ENCODE measurements at places on chromosomes 12 and 14. TPM values are rescaled to one million over a fixed set of nuclear protein-coding genes. Genes with fewer than 3 reads are reported as not detected.

DNA sequence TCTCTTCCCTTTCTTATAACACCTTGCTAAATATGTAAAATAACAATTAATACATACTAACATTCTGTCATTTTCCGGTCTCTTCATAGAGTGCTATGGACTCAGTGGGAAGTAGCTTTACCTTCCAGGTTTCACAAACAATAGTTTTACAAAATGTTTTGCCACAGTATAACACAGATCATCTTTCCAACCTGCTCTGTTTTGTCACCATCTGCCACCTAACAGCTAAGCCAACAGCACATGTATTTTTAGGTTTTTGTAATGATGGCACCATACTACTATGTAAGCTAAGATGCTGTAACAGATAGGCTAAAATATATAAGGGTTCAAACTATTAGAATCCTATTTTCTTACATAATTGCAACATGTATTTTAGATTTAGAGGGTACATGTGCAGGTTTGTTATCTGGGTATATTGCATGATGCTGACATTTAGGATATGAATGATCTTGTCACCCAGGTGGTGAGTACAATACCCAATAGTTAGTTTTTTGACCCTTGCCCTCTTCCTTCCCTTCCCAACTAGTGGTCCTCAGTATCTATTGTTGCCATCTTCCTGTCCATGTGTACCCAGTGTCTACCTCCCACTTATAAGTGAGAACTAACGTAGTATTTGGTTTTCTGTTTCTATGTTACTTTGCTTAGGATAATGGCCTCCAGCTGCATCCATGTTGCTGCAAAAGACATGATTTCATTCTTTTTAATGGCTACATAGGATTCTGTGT is 8.7 kb downstream of the RHOJ start:
- DNase-seq, result no peak

The C12orf42 gene
- not detected for total RNA-seq

GRCh38 chr12:112599871-112600270 is 181.1 kb downstream of the PTPN11 start:
- no peak for DNase-seq

- DNase-seq, result no peak
Measured at GRCh38 chr12:71567537-71567936, 96.1 kb downstream of the ZFC3H1 start.

DNA sequence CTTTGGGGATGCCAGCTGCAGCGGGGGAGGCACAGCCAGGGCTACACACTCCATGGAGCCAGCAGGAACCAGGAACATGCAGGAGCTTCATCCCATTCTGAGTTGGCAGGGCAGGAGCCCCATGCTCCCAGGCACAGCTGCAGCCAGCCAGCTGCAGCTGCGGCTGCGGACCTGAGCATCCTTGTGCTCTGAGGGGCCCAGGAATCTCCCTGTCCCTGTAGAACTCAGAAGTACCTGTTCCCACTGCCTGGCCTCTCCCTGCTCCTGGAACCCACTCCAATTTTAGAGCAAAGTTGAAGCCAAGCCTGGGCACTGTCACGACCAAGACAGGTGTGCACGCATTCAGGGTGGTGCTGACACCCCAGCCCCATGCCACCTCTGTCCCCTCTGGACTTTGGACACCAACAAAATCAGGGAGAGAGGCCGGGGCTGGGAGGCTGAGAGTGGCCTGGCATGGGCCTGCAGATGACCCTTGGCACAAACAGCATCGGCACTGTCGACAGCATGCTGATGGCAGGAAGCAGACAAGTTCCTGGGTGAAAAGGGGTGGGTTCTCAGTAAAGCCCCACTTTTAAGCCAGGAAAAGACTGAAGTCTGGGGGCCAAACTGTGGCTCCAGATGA is 257.3 kb upstream of the LRFN5 start:
- DNase-seq, result no peak

The BICD1 gene
- total RNA-seq, result 37.3 TPM

The SERPINA12 gene
- not detected for total RNA-seq

DNA sequence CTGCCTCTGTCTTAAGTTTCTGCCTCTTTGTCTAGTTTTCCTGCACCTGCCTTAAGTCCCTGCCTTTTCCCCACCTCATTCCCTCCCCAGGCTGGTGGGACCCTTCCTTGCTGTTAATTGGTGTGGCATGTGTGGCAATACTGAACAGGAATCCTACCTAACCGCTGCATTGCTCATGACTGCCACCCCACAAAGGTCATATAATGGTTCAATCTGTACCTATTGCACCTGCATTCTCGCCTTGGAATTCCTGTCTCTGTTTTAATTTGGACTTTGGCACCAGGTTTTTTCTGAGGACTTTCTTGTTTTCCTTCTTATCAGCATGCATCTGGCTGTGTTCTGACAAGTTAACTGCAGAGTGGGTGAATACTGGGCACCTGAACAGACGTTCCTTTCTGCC is 966.2 kb upstream of the TMEM132C start:
- no peak for DNase-seq

GRCh38 chr14:21631084-21631483 is 3.7 kb downstream of the OR10G2 start:
- no peak for DNase-seq

The DLGAP5 gene
- 54.3 TPM for total RNA-seq

DNA sequence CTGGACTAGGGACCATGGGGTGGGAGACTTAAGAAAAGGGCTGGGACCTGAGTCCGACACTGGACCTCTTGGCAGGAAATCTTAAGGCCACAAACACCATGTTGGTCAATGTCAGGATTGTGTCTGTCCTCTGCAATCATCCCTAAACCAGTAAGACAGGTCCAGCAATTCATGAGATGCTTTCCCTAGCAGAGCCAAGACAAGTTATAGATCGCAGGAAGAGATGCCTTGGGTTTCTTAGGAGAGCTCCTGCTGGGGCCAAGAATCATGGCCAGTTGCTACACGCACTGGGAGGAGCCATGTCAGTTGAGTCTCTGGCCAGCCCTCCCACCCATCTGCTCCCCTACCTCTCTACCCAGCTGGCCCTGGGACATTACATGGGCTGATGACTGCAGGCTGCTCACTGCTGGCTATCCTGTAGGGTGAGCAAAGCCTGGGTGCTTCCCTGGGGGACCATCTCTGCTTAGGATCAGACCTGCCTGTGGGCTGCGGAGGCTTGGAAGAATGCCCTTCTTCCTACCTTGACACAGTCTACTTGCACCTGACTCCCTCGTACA is 14.2 kb downstream of the PLEKHH1 start:
- no peak for DNase-seq

DNA sequence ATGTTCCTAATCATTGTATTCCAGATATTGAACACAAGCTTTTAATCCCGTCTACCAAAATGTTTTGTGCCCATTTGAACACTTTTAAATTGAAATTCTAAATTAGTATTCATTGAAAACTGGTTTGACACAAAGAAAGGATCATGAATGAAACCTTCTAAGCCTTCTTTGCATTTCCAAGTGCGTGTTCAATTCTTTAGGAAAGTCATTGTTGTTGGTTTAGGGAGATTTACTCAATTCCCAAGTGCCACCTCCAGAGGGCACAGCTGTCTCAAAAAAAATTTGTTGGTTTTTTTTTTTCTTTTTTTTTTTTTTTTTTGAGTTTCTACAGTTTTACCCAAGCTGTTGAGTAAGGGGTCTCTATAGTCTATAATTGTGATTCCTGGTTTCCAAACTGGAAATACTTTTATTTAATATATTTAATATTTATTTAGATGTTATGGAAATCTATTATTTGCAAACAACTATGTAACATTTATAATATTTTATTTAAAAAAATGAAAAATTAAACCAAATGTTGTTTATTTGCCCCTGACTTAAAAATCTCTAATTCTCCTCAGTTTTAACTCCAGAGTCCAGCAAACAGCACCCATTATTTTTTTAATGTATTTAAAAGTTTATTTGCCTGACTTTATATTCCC is 79.9 kb downstream of the NEDD1 start:
- peak; percentile 26 for DNase-seq

The IL23A gene
- 1.8 TPM for total RNA-seq

GRCh38 chr14:91906374-91906773 is 39.0 kb upstream of the TC2N start:
- no peak for DNase-seq

The BBS10 gene
- 13.7 TPM for total RNA-seq

DNA sequence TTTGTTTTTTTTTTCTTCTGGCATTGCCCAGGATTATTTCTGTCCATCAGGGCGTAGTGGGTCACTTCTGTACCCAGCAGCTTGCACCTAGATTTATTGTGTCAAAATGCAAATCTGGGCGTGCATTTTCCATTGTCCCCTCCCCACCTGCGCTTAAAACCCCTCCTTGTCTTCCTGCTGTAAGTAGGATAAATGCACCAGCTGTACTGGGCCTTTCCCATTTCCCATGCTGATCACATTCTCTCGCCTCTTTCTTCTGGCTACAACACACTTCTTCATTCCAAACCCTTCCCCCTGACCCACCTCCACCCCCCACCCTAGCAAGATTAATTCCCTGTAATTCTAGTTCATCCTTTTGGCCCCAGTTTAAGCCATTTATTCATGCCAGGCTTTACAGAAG is 128.0 kb downstream of the ETV6 start:
- DNase-seq, result no peak

- no peak for DNase-seq
Measured at GRCh38 chr12:66920205-66920604, 241.3 kb upstream of the GRIP1 start.

- DNase-seq, result peak; percentile 47
Measured at GRCh38 chr12:124520265-124520701, 47.1 kb downstream of the NCOR2 start.

The RIMBP2 gene
- 6.1 TPM for total RNA-seq
